ENCODE measurements at places on chromosomes 1 and 21. TPM values are rescaled to one million over a fixed set of nuclear protein-coding genes. Genes with fewer than 3 reads are reported as not detected.

- DNase-seq = no peak
These were observed 47.7 kb downstream of the FCRL5 start for GRCh38 chr1:157504646-157505045.

- DNase-seq = no peak
These were observed 180.1 kb downstream of the CAMTA1 start for GRCh38 chr1:6965083-6965934.

GRCh38 chr1:1165900-1166421 is 7.7 kb upstream of the TTLL10 start:
- peak; percentile 54 for DNase-seq

DNA sequence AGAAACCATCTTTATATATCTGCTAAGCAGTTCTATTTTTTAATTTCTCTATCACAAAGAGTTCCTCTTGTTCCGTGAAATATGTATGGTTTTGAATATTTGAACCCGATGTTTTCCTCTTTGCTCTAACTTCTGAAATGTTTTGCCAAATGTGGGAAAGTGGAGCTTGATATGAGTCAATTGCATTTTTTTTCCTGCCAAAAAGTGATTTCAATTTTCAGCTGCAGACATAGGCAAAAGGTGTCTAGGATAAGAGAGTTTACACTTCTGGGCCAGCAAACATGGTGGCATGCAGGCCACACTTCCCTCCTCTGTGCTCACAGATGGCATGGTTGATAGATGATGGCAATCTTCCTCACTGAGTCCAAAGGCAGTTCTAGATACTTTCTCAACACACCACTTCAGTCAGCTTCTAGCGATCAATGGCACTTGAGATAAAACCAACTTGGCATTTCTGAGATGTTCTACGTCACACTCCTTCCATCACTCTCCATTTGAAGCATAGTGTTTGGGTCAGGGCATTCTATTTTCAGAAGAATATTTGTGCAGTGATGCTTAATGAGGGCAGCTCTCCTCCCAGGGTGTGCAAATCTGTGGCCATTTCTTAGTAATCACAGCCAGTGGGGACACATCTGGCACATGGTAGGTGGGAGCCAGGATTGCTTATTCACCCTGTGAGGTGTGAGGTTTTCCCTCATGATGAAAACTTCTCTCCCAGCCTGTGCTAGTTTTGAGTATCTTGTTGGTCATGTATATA is 54.4 kb upstream of the SCAF4 start:
- no peak for DNase-seq

DNA sequence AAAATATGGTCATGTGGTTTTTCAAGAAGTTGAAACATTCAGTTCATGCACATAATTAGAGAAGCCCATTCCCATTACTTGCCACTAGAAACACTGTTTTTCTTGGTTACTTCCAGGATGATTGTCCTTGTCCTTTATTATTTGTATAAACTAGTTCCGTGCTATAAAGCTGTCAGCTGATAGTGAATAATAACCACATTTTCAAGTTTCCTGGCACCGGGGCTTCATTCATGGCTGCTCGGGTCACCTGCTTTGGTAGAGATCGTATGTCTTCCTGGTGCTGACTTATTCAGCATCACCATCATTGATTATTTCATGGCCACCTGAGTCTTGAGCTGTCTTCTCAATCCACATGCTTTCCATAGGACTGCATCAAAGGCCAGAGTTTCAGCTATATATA is 62.9 kb upstream of the ZNF326 start:
- no peak for DNase-seq

- DNase-seq = no peak
These were observed 624 bp downstream of the KIFAP3 start for GRCh38 chr1:170073893-170074249.

GRCh38 chr1:3069491-3070308 is 697 bp downstream of the PRDM16 start:
- DNase-seq = peak; percentile 73

DNA sequence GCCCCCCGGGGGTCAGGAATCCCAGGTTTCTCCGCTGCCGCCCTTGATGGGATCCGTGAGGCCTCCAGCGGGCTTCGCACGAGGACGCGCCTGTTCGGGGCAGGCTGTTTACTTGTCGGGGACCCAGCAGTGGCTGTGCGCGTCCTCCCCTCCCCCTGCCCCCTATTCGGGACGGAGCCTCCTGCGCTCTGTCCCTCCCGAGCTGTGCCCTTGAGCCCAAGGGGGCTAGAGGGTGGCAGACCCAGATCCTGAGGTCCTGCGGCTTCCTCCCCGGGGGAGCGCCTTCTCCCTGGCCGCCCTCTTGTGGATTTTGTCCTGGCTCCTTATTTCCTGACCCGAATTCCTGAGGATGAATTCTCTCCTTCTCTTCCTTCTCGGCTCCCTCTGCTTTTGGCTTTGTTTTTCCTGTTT is 38.4 kb downstream of the PIK3CD start:
- DNase-seq = peak; percentile 77

GRCh38 chr1:18408656-18409370 is 71.9 kb upstream of the KLHDC7A start:
- DNase-seq = no peak

GRCh38 chr1:192654591-192655251 is 18.8 kb downstream of the RGS13 start:
- DNase-seq = no peak

GRCh38 chr1:151853411-151853943 is at the start of gene THEM5:
THEM5 (minus strand) TSS chr1:151853712; CDS start chr1:151853565, 147 bp downstream.
- no peak for DNase-seq

DNA sequence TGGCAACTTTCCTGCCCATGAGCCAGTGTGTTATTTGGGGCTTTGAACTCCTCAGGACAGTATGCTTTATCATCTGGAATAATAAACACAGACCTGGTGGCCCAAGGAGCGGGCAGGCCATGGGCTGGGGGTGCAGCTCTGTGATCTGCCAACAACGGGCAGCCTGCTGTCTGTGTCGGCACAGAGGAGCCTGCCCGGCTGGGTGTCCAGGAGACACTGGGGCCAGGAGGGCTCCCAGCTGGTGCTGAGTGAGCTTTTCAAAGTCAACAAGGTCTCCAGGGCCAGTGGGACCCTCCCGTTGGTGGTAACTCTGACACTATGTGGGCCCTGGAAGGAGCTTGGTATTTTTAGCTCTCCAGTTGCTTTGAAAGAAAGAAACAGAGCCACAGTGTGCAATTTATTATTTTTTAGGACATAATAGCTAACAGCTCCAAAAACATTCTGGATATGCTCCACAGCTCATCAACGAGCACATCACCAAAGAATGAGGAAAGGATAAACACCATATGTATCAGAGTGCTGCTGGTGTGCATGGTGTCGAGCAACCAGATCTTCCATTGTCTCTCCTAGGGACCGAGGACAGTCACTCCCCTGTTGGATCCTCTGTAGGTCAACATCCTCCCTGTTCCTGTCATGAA is 488.7 kb upstream of the USP24 start:
- DNase-seq = no peak

- no peak for DNase-seq
These were observed 9.6 kb downstream of the KRTAP10-1 start for GRCh38 chr21:44530221-44530902.

- DNase-seq = no peak
These were observed 11.5 kb downstream of the ARHGEF10L start for GRCh38 chr1:17550729-17551584.

DNA sequence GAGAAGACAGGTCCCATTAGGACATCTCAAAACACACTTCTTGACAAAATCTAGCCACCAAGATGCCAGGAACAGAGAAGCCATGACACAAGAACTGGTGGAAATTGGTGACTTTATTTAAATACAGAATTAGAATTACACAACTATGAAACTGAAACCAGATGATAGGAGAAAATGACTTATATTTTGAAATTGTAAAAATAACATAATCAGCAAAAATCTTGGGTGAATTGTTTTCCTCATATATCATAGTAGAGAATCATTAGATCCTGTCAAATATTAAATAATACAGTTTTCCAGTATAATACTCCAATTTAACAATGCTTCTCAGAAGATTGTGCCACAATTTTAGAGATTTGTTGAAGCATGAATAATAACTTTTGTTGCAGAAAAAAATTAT is 81.5 kb upstream of the MROH9 start:
- no peak for DNase-seq

- DNase-seq = no peak
These were observed 64.0 kb downstream of the KIF21B start for GRCh38 chr1:200959411-200959921.

DNA sequence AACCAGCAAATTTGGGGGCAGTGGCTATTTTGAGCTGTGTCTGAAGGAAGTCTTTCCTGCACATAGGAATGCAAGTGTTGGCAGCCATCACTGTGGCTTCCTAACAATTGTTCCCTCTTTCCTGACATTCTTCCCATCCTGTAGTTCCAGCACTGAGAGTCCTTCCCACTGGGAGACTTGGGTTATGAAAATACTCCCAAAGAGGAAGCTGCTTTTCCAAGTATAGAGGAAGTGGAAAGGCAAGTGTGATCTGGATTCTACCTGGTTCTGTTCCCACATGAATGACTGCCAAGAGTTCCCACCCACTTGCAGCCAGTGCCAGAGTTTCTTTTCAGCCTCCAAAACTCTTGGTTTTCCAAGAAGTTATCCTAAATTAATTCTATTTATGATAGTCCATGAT is 98.5 kb upstream of the CD53 start:
- DNase-seq = no peak

GRCh38 chr1:155529929-155530328 is 32.7 kb downstream of the ASH1L start:
- DNase-seq = no peak

- peak; percentile 20 for DNase-seq
These were observed 5.7 kb downstream of the DCST1 start for GRCh38 chr1:155039308-155039669.

DNA sequence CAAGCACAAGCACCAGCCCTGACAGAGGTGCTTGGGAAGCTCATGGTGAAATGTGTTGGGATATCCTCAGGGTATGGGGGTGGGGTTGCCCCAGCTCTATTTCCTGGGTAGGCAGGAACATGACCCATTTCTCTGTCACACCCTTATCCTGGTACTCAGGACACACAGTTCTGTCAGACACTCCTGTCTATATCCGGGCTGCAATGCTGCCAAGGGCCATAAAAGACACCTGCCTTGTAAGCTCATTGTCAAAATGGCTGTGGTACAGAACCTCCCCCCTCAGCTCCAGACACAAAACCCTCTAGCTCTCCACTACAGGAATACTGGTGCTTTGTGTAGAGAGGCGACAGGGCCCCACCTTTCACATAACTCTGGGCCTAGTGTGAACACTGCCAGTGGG is 636.7 kb downstream of the PLA2G4A start:
- no peak for DNase-seq

GRCh38 chr1:232196042-232196441 is 433.9 kb downstream of the SIPA1L2 start:
- DNase-seq = no peak

DNA sequence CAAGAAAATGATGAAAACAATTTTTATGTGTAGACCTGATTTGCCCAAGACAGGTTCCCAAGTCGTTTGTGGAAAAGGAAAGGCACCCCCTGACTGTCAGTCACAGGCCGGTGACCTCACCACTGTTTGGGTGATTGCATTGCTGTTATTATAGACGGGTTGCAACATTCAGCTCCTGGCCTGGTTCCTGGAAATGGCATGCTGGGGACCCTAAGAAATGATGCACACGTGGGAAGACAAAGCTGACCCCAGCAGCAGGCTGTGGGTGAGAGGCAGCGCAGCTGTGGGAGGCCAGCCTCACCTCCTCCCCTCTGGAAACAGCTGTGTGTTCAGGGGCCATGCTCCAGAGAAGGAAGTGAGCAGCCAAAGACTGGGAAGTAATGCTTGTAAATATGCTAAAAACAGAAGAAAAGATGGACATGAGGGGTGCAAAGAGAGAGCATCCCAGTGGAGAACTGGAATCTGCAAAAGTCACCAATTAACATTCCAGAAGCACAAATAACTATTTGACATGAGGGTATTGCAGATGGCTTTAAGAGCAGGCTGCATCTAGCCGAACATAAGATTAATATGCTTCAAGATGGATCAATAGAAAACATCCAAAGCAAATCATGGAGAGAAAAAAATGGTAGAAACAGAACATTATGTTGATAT is 23.4 kb upstream of the ABCG1 start:
- DNase-seq = no peak

DNA sequence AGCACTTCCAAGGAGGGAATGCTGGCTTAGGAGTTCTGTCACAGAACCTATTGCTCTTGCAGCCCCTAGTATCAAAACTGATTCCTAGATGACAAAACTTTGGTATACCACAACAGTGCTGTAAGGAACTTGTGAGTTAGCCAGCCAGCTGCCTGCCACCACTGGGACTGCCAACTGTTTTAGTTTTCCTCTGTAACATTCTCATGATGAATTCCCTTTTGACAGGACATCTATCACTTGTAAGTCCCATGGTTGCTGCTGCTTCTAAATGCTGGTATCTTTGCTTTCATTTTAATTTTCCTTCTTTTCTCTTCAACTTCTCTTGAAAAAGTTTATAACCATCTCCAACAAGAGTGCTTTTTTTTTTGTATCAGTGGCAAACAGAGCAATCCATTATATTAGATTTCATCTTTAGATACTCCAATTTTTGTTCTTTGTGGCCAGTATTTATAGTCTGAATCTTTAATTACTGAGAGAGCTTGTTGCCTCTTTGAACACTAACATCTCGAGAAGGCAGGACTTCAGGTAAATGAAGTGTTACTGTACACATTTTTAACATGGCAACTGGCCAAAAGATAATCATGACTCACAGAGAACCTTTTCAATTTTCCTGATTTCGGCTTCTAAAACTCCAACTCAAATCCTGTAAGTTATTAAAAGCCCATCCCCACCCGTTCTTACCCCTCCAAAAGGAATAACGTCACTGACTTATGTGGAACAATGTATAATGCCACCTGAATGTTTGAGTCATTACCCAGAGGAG is 19.8 kb downstream of the DBT start:
- no peak for DNase-seq

Gene KRTAP11-1
- total RNA-seq = not detected

Gene GIPC2
- total RNA-seq = 1.8 TPM

Gene OSCP1
- total RNA-seq = 8.4 TPM

Gene TCEA3
- 79.5 TPM for total RNA-seq

Gene SH3D21
- total RNA-seq = 2.5 TPM

Gene GBP7
- not detected for total RNA-seq

Gene KANK4
- 0.39 TPM for total RNA-seq

Gene TRIM67
- total RNA-seq = 0.34 TPM

Gene LCE1C
- not detected for total RNA-seq

Gene TGFBR3
- total RNA-seq = 38.9 TPM

Gene ATP1A4
- 0.43 TPM for total RNA-seq

Gene ADCY10
- 0.50 TPM for total RNA-seq

Gene GJB5
- total RNA-seq = not detected

Gene ACTA1
- total RNA-seq = 194 TPM

Gene RBP7
- total RNA-seq = 25.3 TPM
